ENCODE measurements at places on chromosomes 2 and 18.

GRCh38 chr18:45175511-45175910 is 439.8 kb upstream of the SLC14A2 start:
- no peak for DNase-seq

DNA sequence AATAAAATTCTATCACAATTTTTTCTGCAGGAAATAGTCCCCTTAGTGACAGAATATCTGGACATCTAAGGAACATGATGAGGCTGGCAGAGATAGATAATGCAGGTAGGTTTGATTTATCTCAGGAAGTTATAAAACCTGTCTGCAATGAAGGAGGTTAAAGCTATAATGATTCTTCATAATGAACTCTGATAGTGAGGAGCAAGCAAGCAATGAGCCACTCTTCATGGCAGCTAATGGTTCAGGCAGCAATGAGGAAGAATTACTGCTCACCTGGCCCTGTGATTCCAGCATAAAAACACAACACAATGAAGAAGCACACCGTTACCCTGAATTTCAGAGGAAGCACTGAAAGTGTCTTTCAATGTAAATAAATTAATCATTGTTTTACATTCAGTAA is 599.6 kb upstream of the PKDCC start:
- DNase-seq, result no peak

- DNase-seq, result no peak
Measured at GRCh38 chr2:174247474-174248186, 702 bp downstream of the OLA1 start.

DNA sequence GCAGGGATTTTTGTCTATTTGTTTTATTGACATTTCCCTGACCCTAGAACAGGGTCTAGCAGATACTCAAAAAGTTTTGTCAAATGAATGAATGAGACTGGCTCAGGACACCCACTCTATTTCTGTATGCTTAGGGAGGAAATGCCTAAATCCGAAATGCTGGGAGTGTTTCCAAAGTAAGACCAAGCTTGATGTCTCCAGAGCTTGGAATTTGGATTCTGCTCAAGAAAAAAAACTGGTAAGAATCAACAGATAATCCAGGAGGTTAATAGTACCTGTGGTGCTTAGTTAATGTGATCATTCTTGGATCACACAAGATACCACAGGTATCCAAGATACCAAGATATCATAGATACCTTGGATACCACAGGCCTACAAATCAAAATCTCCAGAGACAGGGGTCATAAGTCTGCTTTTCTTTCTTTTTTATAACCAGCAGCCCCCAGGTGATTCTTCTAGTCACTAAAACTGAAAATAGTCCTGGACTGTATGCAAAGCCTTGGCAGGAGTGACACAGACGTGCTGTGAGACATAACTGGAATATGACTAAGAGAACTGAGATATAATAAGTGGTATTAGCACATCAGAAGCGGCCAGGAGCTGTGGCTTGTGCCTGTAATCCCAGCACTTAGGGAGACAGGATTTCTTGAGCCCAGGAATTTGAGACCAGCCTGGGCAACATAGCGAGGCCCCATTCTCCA is 39.9 kb upstream of the SP3 start:
- DNase-seq, result no peak

GRCh38 chr2:242085941-242086621 is 216.6 kb downstream of the RTP5 start:
- DNase-seq, result no peak

GRCh38 chr2:10989782-10990181 is 78.0 kb downstream of the KCNF1 start:
- no peak for DNase-seq

DNA sequence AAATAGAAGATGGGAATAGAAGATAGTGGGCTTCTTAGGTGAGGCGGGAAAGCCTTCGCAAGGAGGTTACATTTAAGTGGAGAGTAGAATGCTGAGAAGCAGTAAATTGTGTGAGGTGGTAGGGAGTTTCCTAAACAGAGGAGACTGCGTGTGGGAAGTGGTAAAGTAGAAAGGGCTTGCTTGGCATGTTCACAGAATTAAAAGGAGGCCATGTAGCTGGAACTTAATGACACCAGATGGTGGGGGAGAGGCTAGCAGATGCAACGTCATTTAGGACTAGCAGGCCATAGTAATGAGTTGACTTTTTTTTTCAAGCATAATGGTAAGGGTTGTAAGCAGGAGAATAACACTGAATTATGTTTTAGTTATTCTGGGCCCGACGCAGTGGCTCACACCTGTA is 13.0 kb upstream of the RTN4 start:
- no peak for DNase-seq

DNA sequence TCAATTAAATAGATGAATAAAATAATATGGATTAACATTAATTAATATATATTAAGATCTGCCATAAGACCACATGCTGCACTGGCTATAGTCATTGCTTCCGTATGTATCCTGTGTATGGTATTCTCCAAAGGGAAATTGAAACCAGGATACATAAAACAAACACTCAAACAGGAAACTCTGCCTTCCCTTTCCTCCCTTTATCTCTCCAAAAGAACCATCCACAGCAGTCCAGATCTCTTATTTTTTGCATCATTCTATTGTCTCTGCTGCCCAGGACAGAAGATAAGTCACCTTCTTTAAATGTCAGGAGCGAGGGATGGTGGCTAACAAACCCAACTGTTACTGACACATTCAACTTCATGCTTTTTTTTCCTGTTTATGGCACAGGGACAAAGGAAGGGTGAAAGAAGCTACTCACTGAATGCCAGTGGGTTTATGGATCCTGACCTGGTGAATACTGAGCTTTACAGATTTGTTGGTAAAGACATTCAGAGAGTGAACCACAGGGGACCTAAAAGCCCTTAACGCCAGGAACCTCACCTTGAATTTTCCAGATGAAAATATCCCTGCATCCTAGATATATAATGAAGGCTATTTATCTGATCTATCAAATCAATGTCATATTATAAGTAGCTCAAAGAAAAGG is 67.5 kb downstream of the CSRNP3 start:
- no peak for DNase-seq

DNA sequence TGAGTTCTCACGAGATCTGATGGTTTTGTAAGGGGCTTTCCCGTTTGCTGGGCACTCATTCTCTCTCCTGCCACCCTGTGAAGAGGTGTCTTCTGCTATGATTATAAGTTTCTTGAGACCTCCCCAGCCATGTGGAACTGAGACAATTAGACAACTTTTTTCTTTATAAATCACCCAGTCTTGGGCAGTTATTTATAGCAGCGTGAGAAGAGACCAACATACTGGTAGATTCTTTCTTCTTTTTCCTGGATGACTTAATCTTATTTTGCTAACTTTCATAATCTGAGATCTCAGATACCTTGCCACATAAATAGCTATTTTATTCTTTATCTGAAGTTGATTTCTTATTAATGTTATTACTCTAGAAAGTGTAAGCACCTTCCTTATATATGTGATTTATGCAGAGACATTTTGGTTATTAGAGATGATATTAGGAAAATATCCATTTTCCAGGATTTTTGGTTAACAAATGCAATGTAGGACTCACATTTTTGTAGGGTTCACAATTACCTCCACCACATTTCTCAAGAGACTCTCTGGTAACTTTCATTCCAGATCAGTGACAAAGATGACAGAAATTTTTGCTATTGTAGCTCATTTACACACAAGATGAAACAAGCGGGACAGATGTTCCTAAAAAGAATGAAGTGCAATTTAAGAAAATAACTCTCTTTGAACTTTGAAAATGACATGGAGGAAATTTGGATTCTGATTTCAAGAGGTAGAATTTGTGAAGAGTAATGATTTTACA is 97.9 kb upstream of the RND3 start:
- DNase-seq, result no peak

DNA sequence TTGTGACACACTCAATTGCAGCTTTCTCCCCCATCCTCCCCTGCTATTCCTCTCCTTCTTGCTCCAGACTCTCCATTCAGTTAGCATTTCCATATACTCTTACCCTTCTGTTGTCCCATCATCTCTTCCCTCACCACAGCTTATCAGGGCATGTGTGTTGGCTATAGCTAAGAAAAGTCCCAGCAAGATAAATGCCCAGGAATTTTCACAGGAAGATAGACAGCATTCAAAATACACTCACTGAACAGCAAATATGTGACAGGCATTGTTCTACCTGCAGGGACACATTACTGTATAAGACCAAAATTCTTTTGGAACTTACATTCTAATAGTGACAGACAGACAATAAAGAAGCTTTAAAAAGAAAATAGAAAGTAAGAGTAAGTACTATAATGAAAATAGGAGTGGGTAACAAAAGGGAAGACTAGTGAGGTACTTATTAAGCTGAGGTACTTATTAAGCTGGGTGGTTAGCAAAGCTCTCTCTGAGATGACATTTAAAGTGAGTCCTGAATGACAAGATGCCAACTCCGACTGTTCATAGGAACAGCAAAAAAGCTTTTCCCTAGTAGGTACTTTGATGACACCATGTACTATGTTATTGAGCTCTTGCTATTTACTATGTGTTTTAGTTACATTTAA is 86.2 kb downstream of the CHN1 start:
- DNase-seq, result no peak

GRCh38 chr2:42328148-42328833 is 32.7 kb downstream of the COX7A2L start:
- DNase-seq, result no peak

GRCh38 chr2:21891191-21891590 is 767.4 kb downstream of the TDRD15 start:
- no peak for DNase-seq

GRCh38 chr18:48135436-48135966 is 205.0 kb upstream of the SMAD2 start:
- no peak for DNase-seq

- peak; percentile 49 for DNase-seq
Measured at GRCh38 chr2:174395284-174395968, at the start of gene SCRN3. Gene SCRN3 (plus strand): TSS chr2:174395730. CDS start chr2:174398284, 2,554 bp downstream.

DNA sequence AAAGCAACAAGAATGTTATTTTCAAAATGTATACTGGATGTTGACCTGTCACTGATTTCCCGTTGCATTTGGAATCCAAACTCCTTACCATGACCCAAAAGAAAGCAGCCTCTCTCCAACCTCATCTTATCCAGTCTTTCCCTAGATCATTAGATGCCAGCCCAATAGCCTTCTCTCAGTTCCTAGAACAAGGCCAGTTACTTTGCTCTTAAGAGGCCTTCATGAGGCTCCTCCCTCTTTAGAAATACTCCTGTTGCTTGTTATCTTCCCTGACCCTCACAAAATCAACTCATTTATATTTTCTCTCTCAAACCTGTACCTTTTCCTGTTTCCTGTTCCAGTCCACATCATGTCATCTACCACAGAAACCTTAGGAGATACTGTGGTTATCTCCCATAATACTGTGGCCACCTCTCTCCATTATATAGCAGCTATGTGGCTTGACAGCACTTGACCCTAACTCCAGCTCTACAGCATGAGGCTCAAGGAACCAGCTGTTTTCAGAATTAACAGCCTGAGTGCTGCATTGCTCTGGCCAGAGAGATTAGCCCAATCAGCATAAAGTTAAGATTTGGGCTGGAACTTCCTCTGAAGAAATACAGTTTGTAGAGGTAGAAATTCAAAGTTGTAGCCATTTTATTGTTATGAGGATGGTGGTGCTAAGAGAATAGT is 22.8 kb downstream of the SRBD1 start:
- no peak for DNase-seq

DNA sequence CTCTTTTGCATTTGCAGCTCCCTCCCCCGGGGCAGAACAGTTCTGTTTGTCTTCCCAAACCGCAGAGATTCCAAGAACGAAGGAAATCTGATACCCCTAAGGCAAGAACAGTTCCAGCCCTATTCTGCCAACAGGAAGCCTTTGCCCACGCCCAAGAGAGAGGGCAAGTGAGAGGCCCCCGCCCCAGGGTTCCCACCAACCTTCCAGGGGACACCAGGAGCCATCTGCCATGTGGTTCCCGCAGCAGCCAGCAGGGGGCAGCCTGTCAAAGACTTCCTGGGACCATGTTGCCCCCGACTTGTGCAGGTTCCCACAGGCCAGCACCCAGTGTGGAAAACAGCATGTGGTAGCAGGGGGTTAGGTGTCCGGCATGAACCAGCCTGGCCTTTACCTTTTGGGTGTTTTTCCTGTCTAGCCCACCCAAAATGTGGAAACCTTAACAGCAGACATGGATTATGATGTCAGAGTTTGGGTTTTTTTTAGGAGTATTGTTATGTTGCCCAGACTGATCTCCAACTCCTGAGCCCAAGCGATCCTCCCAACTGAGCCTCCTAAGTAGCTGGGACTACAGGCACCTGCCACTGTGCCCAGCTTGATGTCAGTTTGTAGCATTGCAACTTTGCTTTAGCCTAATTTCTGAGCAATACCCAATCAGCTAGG is 21.7 kb upstream of the EFHD1 start:
- DNase-seq, result peak; percentile 7

DNA sequence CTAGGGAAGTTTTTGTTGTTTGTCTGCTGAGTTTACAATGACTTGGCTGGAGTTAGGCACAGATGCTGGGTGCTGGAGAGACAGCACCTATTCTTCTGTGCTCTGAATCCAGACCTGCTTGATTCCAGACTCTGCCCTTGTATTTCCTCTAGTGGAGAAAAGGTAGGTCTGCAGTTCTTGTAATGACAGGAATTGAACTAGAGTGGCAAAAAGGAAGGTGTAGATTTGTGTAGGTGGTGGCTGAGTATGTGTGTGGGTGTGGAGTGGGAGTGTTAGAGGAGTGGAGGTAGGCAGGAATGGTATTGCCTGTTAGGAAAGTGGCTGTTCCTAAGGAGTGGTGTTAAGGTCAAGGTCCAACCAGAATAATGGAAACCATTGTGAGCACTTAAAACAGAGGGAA is 71.9 kb upstream of the LYPD6 start:
- DNase-seq, result no peak

GRCh38 chr2:158255257-158255656 is 153.6 kb downstream of the UPP2 start:
- no peak for DNase-seq

GRCh38 chr2:24840164-24840869 is 47.1 kb downstream of the CENPO start:
- DNase-seq, result no peak

- DNase-seq, result no peak
Measured at GRCh38 chr2:32363597-32363996, 6.8 kb downstream of the BIRC6 start.

DNA sequence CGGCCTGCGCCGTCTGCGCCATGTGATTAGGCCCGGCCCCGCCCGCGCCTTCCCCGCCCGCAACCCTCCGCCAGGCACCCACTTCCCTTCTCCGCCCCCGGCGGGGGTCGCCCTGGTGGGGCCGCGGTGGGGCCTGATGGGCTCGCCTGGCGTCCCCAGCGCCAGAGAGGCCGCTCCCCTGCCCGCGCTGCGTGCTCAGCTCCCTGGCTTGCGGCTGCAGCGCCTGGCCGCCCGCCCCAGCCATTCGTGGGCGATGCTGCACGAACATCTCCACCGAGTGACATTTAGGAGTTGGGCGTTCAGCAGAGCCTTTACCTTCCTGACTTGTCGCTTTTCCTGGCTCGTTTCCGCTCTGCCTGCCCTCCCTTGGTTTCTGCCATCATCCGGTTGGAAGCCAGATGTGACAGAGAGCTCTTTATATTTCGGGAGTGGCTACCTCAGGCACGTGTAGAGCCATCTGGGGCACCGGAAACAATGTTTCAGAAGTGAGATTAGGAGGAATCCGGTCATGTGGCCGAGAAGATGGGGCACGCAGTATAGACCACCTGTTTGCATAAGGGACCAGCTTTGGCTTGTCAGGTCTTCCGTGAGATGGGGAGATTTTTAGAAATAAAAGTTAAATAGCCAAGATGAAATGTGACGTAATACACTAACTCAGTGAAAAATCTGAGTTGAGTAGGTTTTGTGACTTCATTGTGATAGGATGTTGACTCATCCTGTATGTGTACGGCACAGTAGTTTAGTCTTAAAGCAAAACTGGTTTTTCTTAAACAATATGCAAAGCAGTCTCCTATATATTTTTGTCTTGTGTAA is 1.2 kb downstream of the GLS start:
- DNase-seq, result peak; percentile 3

- no peak for DNase-seq
Measured at GRCh38 chr2:110872521-110872920, 140.1 kb downstream of the ACOXL start.

- DNase-seq, result no peak
Measured at GRCh38 chr2:197259470-197259999, 51.0 kb downstream of the ANKRD44 start.
